Stimulated activated CD4-positive, alpha-beta T cell treated with anti-CD3 and anti-CD28 coated beads, Interleukin-2, amount 100 ng/mL, for 4 hours (primary cell): ENCODE measurements at places on chromosomes 4 and X.

- no peak for DNase-seq
Observed at GRCh38 chr4:961351-962230, 11.8 kb downstream of the DGKQ start.

GRCh38 chr4:155772459-155773195 lies 13.8 kb downstream of the GUCY1B1 start:
- DNase-seq: no peak

GRCh38 chr4:176193938-176194337 lies 1.4 kb downstream of the SPATA4 start:
- no peak for DNase-seq

DNA sequence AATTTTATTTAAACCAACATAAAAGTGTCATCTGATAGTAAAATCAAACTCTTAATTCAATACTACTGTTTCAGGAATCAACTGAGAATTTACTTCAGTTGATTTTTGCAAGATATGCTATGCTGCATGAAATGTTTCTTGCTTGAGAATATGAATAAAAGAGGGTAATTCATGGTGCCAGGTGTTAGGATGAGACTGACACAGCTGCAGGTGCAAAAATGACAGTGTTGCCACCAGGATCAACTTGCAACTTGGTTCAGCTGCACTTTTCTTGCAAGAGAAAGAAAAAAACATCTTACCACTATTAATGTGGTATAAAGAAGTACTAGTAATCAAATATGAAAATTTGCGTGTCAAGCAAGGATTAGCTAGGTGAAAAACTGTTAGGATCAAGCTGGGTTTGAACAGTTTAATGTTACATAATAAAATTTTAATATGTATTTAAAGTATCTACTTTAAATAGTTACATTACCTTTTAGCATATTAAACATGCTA lies 49.7 kb downstream of the CHIC2 start:
- DNase-seq: no peak

DNA sequence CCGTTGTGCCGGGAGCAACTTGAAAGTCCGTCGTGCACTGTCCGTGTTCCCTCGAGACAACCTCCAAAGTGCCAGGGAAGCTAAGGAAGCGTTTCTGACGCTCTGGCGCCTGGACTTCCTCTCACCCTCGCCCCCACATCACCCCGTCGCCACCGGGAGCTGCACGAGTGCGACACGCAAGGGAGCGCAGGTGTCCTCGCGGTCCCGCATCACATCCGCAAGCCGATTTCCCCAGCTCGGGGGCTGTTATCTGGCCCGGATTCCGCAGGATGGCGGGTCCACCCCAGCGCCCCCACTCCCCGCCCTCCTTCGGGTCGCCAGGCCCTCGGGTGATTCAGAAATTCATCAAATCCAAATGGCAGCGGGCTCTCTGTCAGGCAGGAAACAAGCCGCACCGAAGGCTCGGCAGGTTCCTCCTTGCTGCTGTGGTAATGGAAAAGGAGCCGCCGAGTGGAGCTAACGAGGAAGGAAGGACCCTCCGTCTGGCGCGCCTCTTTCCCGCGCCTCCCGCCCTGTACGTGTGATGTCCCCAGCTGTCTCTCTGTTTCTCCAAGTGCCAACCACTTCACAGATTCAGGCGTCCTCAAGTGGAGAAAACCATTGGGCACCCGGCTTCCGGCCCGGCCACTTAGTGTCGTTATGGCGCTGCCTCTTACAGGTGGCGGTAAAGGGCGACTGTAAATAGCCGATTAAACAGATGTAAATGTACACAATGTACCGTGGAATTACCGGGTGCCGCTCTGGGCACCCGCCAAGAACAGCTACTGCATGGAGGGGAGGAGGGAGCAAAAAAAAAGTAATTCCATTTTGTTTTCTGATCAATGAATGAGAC lies 921 bp upstream of the SETD7 start:
- peak; percentile 45 for DNase-seq

DNA sequence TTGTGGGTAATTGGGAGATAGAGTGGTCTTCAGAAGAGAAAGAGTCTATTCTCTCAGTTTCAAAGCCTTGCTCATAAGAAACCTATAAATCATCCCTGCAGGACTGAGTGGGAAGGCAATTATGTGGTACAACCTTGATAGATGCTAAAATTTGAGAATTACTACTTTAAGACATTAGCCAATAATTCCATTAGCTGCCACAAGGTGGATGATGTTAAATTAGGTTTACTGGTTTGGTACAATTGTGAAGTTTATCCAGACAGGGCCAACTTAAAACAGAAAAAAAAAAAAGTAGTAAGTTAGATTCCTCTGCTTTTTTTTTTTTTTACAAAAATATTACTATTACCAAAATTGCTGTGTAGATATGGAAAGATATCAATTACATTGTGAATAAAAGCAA lies 73.2 kb upstream of the AMOT start:
- no peak for DNase-seq

- no peak for DNase-seq
Observed at GRCh38 chr4:83851261-83852084, 315.6 kb downstream of the GPAT3 start.

- DNase-seq: no peak
Observed at GRCh38 chr4:68451246-68452211, 4.3 kb downstream of the TMPRSS11E start.

DNA sequence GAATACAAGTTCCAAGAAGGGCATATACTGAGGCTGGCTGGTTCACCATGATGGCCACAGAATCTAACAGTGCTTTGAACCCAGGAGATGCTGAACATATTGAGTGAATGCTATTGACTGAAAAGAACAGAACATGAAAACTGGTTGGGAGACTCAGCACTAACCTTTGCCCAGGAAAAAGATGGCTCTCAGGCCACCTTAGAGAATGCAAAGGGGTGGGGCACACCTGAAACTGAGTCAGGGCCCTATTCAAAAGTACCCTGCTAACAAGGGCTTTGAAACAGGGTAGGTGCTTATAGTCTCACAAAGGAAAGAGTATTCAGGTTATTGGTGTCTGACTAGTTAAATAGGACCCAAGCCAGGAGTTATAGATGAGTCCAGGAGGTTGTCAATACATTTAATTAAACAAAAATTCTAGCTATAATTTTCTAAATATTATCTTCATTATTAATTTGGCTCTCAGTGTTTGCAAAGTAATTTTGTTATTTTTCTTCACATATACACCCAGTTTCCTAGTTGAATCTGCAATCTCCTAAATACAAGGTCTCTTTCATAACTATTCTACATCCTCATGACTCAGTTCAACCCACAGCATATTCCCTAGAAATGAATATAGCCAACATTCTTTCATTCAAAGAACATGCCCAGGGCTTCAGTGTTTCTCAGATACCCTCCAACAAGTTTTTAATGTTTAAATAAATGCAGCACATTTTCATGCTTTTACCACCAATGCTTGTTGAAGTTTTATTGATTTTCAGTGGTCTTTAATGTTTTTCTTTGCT lies 144.2 kb upstream of the RAPGEF2 start:
- DNase-seq: no peak

GRCh38 chrX:39308126-39308525 lies 506.9 kb downstream of the MID1IP1 start:
- no peak for DNase-seq
